MCF 10A (cell line): ENCODE measurements at places on chromosomes 2 and 18. TPM values are rescaled to one million over a fixed set of nuclear protein-coding genes. Genes with fewer than 3 reads are reported as not detected.

DNA sequence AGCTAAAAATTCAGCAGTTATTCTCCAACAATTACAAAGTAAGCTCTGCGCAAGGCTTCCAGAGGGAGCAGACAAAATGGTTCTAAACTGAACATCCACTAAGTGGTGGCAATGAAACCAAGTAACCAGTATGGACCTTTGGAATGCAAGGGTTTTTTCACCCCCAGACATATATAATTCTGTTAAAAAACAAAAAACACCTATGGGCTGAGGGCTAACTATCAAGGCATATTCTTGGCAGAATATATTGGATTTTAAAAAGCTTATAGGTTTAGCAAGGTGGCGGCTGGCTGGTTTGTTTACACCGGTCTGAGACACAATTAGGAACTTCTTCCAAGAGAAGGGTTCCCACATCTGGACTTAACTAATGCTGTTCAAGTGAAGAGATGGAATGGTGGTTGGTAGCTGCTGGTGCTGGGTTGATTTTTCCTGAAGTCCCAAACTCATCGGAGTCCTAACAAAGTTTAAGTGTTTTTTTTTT lies 2.8 kb downstream of the ZFP36L2 start:
- DNase-seq = peak; percentile 36

STARD6 gene
- not detected in 2 replicates for total RNA-seq

GRCh38 chr2:111523009-111523408 lies 361.0 kb downstream of the ANAPC1 start:
- no peak for DNase-seq

SIX3 gene
- total RNA-seq = not detected in 2 replicates

- no peak for DNase-seq
These were observed 11.3 kb downstream of the CMPK2 start for GRCh38 chr2:6854416-6854815.
